Transverse colon (tissue), 4 donors: ENCODE measurements at places on chromosomes 2 and 18. TPM values are rescaled to one million over a fixed set of nuclear protein-coding genes. Genes with fewer than 3 reads are reported as not detected.

IL1RN gene
- total RNA-seq, result 31.8 TPM

C2orf76 gene
- total RNA-seq, result 11.3 TPM

C2orf81 gene
- not detected for total RNA-seq

NLRC4 gene
- total RNA-seq, result 0.37 TPM

NCKAP5 gene
- total RNA-seq, result 1.1 TPM

ASTL gene
- total RNA-seq, result not detected

EDAR gene
- not detected for total RNA-seq

TSPYL6 gene
- total RNA-seq, result not detected

C2orf78 gene
- total RNA-seq, result not detected

TUBA4B gene
- not detected for total RNA-seq

GDF7 gene
- total RNA-seq, result 1.1 TPM

FLACC1 gene
- total RNA-seq, result 4.3 TPM

CPLX4 gene
- not detected for total RNA-seq

TTC31 gene
- total RNA-seq, result 31.4 TPM

CTNNA2 gene
- 1.5 TPM for total RNA-seq

RBFA gene
- total RNA-seq, result 5.6 TPM

RALBP1 gene
- 34.2 TPM for total RNA-seq

CD207 gene
- total RNA-seq, result not detected

HOXD13 gene
- not detected for total RNA-seq

DSG4 gene
- not detected for total RNA-seq

GCKR gene
- total RNA-seq, result not detected

RBM44 gene
- 1.2 TPM for total RNA-seq
